ENCODE measurements at places on chromosomes 2 and 18.
A peak's percentile ranks its signal among the peaks of the same experiment; 100 is the strongest.

GRCh38 chr2:68741805-68742306 lies 7.2 kb downstream of the ARHGAP25 start:
- DNase-seq = peak; percentile 72

DNA sequence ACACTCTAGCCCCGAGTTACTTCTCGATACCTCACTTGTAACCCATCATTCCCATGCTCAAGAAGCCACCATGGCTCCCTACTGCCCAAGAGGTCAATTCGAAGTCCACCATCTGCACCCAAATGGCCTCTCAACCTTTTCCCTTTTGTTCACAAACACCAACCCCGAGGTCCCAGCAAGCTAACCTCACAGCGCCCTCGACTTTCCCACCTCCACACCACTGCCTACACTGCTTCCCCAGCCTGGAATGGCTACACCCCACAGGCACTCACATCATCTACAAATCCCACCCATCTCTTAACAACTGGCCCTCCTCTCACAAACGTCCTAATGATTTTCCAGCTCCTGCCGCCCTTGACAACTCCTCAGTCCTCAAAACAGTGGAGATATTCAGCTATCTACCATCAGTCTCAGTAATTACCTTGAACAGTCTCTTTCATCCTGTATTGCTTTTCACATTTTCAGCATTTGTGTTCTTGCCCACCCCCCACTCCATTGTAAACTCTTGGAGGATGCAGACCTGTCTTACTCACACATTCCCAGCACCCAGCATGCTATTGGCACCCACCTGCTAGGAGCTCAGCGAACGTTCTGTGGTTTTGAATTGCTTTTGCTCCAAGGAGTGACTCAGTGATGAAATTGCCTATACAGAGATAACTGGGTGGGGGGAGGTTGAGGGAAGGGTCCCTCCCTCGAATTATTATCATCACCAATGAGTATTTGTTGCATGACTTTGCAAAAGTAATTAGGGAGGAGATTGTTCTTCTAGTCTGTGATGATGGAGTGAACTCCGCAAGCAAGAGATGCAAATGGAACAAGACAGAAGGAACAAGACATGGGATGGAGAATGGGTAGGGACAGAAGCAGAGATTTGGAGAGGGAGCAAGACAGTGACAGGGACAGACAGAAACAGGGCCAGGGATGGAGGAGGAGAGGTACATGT lies 106.8 kb downstream of the CYP26B1 start:
- no peak for DNase-seq

GRCh38 chr2:222668494-222669154 lies 2.8 kb upstream of the MOGAT1 start:
- peak; percentile 9 for DNase-seq

- DNase-seq = no peak
These were observed 6.6 kb downstream of the ERFE start for GRCh38 chr2:238165288-238165921.

DNA sequence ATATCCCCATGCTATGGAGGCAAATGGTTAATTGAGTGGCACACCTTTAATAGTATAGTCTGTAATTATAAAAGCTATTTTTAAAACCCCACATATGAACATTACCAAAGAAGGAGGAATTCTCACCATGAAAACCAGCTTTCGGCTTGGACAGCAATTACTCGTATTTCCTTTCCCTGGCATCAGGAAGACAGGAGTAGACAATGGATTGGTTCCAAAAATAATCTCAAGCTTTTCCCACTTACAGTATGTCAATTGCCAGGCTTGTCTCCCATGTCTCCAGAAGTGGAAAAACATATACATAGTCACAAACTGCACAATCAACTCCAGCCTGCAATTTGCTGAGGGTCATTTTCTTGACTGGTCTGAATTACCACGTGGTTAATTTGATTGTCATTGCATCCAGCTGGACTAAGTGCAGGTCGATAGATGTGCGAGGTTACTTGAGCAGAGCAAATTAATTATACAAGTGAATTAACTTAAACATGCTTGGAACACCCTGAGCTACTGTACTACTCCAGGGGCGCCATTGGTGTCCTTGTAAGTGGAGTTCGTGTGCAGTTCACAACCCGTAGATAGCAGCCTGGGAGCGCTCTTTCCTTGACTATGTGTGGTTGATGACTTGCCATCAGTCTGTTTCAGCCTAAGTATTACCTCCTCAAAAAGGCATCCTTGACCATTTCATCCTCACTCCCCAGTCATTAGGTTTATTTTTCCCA lies 124.3 kb upstream of the PELI1 start:
- DNase-seq = no peak

GRCh38 chr2:235232449-235233433 lies 261.1 kb upstream of the AGAP1 start:
- no peak for DNase-seq
